ENCODE measurements at places on chromosomes 13 and 19.

DNA sequence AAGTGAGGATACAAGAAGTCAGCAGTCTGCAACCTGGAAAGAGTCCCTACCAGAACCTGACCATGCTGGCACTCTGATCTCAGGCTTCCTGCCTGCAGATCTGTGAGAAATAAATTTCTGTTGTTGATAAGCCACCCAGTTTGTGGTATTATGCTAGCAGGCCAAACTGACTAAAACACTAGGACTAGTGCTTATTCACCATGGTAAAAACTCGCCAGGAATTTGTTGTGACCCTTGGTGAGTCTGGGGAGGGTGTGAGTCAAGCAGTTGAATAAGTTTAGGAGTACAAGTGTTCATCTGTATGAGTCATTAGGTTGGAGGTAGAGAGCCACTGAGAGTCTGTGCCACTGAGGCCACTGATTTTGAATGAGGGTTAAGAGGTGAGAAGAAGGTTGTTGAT is 3.6 kb downstream of the ZIK1 start:
- DNase-seq = no peak

GRCh38 chr19:13104360-13104847 is 1.7 kb upstream of the LYL1 start:
- DNase-seq = peak; percentile 86

DNA sequence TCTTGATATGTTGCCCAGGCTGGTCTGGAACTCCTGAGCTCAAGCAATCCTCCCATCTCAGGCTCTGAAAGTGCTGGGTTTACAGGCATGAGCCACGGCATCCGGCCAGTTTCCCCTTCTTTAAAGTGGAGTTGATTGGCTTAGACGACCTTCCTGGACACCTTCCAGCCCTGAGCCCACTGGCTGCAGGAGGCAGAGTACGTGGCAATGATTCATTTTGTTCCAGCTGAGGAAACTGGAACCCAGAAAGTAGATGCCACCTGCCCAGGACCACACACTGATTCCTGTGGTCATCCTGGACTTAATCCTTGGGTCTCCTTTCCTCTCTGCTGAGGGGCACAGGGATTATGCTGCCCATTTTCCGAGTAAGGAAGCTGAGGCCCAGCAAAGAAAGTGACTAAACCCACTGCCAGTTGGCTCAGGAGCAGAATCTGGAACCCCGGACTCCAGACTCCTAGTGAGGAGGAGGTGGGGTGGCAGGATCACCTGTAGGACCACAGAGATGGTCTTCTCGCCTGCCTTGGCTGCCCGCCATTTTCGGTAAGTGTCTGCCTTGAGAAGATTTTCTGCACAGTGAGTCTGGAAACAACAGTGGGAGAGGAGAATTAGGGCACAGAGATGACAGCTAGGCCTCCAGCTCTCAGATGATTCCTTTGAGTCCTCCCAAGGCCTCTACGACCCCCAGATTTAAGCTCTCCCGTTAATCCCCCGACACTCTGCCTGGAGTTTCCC is 737 bp downstream of the XRCC1 start:
- DNase-seq = no peak

DNA sequence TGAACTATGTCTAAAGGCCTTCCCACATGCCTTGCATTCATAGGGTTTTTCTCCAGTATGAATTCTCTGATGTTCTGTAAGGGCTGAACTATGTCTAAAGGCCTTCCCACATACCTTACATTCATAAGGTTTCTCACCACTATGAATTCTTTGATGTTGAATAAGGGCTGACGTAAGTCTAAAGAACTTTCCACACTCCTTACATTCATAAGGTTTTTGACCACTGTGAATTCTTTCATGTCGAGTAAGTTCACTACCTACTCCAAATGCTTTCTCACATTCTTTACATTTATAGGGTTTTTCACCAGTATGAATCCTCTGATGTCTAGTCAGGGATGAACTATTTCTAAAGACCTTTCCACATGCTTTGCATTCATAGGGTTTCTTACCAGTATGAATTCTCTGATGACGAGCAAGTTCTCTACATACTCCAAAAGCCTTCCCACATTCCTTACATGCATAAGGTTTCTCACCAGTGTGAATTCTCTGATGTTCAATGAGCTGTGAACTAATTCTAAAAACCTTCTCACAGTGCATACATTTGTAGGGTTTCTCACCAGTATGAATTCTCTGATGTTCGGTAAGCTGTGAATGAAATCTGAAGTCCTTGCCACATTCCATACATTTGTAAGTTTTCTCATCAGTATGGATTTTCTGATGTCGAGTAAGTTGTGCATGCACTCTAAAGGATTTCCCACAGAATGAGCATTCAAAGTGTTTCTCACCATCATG is 19.1 kb upstream of the ZNF260 start:
- DNase-seq = no peak

DNA sequence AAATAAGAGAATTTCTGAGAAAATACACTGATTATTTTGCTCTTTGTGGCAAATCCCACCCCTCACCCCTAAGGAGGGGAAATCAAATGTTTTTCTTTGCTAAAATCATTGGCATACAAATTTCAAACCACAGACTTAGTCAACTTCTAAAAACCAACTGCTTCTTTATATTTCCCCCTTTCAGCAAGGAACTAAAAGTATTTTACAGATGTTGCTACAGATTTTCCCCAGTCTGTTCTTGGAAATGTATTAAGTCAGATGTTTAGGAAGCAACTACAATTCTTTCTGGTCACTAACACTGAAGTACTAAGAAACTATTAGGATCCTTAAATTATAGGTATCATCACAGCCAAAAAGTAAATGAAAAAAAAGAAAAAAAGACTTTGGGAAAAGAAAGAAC is 6.9 kb downstream of the MTMR6 start:
- no peak for DNase-seq

GRCh38 chr13:20495087-20496023 is 30.3 kb downstream of the CRYL1 start:
- peak; percentile 61 for DNase-seq

GRCh38 chr19:33406521-33407139 is 33.1 kb downstream of the CEBPG start:
- DNase-seq = peak; percentile 86
